Esophagus muscularis mucosa (tissue), 4 donors: ENCODE measurements at places on chromosomes 11 and 22.

DNA sequence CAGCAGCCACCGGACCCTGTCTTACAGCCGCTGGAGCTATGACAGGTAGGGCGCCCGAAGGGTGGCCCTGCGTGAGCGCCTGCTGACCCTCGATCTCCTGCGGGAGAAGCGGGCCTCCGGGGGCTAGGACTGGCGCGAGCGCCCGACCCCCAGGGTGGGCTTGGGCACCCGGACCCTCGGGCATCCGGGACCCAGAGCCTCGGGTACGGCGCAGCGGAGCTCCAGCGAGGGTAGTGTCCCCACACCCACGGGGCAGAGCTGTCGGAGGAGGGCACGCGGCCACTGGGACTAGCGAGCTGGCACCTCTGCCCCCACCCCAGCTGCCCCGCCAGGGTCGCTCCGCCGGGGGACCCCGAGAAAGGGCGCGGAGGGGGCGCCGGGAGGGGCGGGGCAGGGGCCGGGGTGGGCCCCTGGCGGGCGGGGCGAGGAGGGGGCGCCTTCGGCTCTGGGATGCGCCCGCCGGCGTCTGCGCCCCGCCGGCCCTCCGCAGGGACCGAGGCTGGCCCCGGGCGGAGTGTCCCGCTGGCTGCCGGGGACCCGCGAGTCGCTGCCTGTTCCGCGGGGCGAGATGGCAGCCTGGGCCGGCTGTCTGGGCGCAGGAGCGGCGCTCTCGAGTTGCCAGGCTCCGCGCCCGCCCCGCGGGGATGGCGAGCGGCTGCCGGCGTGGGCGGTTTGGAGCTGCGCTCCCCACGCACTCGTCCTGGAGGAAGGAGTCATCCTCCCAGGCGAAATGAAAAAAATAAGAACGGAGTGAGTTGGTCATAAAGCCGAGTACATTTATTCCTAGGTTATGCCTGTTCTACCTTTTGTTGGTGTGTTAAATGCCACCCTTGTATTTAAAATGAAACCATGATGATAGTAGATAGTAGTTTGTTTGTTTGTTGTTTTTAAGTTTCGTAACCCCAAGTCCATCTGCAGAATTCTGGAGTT lies 32.4 kb downstream of the EIF3F start:
- no peaks in the 10 kb centered on the region for H3K27me3 ChIP-seq
- peak; percentile 64 for DNase-seq
- H3K36me3 ChIP-seq = no peaks in the 10 kb centered on the region
- peaks cover 27% of the 10 kb centered on the region for H3K4me1 ChIP-seq

GRCh38 chr11:81253244-81253643 lies 1480.4 kb downstream of the FAM181B start:
- H3K27me3 ChIP-seq = no peaks in the 10 kb centered on the region
- no peak overlapping the region for H3K27ac ChIP-seq
- no peaks in the 10 kb centered on the region for H3K36me3 ChIP-seq
- no peak overlapping the region for H3K4me3 ChIP-seq
- DNase-seq = no peak
- no peaks in the 10 kb centered on the region for H3K4me1 ChIP-seq

DNA sequence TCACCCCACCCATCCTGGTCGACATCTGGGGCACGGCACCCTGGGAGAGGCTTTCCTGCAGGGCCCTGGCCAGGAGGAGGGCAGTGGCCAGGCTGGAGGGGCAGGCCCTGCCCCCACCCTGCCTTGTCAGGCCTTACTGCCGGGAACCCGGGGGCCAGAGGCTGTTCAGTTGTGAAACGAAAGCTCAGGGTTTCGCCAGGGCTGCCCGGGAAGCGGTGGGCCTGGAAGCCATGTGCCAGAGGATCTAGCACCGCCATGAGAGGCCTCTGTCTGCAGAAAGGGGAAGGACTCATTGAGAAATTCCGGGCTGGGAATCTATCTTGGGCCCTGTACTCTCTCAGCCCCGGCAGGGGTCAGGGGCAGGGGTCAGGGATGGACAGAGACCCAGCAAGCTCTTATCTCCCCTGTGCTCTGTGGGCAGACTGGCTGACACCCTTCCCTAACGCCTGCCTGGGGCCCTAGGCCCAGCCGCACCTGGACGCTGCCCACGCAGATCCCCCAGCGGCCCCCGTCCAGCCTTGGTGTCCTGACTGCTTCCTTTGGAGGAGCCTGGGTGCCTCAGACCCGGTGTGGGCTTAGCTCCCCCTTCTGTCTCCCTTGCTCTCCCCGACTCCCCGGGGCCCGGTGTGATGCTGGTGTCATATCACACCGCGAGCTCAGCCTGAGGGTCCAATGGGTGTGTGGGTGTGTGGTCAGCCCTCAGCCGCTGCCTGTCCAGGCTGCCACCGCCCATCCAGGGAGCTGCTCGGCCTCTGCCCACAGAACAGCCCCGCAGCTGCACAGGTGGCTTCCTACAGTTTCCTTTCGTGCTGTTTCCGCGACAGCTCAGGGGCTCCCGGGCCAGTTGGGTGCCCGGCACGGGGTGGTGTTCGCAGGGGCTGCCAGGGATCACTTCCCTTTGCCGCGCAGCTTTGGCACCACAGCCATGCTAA lies 6.5 kb downstream of the PIM3 start:
- H3K27ac ChIP-seq = peak overlapping the region; percentile 98
- DNase-seq = no peak

DNA sequence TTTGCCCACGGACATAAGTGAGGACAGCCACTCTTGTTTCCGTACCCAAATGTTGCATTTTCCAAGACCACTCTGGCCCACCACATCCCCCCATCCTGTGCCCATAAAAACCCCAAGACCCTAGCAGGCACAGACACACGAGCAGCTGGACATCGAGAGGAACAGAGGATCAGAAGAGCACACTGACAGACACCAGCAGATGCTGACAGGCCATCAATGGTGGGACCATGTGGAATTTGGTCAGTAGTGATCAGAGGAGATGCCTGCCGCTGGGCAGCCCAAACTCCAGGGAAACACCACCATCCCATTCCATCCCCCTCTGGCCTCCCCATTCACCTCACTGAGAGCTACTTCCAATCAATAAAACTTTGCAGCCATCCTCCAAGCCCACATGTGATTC lies 87.0 kb downstream of the DLG2 start:
- H3K27me3 ChIP-seq = no peaks in the 10 kb centered on the region
- H3K36me3 ChIP-seq = peaks cover 7% of the 10 kb centered on the region

DNA sequence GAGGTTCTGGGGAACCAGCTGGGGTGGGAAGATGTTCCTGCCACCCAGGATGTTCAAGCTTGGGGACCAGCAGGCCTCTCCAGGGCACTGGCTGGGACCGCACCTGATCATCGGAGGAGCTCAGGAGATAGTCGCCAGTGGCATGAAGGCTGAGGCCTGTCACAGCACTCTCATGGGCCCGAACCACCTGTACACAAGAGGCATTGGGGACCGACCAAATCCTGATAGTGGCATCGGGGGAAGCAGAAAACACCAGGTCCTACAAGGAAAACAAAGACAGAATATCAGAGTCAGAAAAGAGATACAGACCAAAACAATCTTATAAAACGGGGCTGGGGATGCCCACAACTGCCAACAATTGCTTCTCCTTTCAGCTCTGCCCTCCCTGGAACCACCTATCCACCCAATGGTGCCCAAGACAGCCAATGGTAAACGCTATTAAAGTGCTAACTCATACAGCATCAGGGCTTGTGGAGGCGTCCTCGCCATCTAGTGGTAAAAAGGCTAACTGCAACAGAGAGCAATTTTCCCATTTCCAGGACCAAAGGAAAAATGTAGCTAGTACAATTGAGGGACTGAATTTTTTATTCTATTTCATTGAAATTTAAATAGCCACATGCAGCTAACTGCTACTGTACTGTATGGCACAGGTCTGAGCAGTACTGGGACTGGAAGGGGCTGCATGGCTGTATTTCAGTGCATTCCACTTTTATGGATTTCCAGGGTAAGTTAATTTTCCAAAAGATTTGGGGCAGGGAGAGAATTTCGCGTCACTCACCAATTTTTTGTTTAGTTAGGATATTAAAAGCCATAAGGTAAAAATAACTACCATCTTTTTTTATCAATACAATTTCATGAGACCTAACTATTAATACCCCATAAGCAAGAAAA lies 7.1 kb downstream of the PRPF19 start:
- peaks cover 7% of the 10 kb centered on the region for H3K4me1 ChIP-seq
- no peak overlapping the region for H3K27ac ChIP-seq
- no peak for DNase-seq
- H3K4me3 ChIP-seq = no peak overlapping the region

DNA sequence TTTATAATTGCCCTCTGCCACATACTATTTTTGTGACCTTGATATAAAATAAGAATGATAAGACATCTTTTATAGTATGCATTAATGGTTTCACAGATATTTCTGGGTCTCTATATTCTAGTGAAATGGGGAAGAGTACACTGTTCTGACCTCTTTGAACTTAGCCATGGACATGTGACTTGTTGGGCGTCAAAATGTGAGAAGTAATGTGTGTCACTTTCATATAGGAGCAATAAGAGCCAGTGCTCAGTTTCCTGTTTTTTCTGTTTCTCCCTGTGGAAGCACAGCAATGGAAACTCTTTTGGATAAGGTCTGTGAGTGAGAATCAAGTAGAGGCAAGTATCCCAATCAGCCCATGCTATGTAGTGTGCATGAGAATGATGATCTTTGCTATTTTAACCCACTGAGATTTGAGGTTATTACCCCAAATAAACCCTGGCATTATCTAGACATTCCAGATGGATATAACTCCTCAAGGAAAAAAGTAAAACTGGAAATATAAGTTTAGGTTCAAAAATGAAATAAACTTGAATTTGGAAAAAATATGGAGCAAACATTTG lies 60.7 kb downstream of the RAB38 start:
- H3K4me3 ChIP-seq = no peak overlapping the region
- no peaks in the 10 kb centered on the region for H3K4me1 ChIP-seq
- H3K27me3 ChIP-seq = no peaks in the 10 kb centered on the region
- H3K27ac ChIP-seq = no peak overlapping the region
- no peaks in the 10 kb centered on the region for H3K36me3 ChIP-seq

DNA sequence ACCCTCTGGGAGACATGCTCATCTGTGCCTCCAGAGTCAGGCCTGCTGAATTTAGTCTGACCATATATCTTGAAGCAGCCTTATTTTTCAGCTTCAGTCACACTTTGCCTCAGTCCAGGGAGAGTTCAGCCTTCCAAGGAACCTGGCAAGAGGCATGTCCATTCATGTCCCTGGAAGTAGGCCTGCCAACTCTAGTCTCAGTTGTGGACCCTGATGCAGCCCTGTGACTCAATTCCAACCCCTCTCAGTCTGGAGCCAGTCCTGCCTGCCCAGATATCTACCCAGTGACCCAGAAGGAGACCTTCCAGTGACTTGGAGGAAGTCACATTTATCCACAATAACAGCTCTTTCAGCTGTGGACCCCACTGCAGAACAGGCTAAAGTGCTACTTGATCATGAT lies 566.6 kb downstream of the TMEM135 start:
- no peak for DNase-seq
- H3K27me3 ChIP-seq = no peaks in the 10 kb centered on the region
- no peak overlapping the region for H3K4me3 ChIP-seq
- H3K36me3 ChIP-seq = no peaks in the 10 kb centered on the region

DNA sequence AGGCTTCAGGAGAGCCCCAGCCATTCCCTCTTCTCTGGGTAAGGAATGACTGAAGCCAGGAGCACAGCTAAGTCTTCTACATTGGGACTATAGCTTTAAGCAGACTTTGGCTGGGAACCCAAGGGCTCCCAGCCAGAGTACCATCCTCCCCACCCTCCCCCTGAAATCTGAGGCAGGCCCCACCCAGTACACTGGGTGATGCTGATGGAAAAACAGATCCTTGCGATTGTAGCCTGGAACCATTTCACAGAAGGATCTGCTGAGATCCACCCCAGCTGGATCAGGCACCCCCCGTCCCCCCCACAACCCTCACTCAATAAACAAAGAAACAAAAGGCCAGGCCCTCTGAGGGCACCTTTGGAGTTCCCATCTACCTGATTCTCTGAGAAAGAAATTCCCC lies 39.8 kb downstream of the IL18BP start:
- H3K27ac ChIP-seq = peak overlapping the region; percentile 96
- peak overlapping the region; percentile 62 for H3K4me3 ChIP-seq
- H3K4me1 ChIP-seq = peaks cover 68% of the 10 kb centered on the region

DNA sequence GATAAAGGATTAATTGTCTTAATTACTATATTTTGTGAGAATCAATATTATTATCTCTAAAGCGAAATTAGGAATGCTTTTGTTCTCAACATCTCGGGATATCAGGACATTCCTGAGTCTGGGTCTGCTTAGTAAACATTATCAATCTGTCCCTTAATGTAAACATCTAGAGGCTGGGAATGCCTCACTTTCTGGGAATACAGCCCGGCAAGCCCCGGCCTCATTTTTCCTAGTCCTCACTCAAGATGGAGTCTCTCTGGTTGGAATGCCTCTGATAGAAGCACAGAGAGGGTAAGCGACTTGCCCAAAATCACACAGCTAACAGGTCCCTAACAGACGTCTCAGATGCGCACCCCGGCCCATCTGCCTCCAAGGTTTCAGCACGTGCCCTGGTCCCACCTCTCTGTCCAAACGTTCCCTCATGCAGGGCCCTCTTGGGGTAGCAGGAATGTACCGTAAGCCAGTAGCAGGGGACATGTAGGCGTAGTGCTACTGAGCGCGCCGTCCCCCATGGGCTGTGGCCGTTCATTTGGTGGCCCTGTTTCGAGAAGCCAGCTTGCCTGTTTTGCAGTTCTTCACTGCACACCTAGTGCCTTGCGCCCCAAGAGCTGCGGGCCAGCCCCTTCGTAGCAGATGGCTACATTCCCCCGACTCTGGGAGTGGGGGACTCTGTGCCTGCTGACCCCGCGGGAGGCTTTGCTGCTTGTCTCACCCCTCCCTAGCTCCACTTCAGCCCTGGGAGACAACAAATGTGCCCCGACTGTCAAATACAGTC lies 62.2 kb upstream of the FADD start:
- no peaks in the 10 kb centered on the region for H3K36me3 ChIP-seq
- DNase-seq = no peak
- no peak overlapping the region for H3K27ac ChIP-seq
- no peaks in the 10 kb centered on the region for H3K27me3 ChIP-seq
- peaks cover 13% of the 10 kb centered on the region for H3K4me1 ChIP-seq
- peak overlapping the region; percentile 8 for H3K4me3 ChIP-seq

- no peak overlapping the region for H3K27ac ChIP-seq
- no peaks in the 10 kb centered on the region for H3K27me3 ChIP-seq
- H3K4me3 ChIP-seq = no peak overlapping the region
- H3K36me3 ChIP-seq = no peaks in the 10 kb centered on the region
Observed at GRCh38 chr11:15248749-15249148, 134.0 kb downstream of the INSC start.

GRCh38 chr11:9302448-9302847 lies 11.9 kb downstream of the TMEM41B start:
- peaks cover 22% of the 10 kb centered on the region for H3K36me3 ChIP-seq
- H3K4me3 ChIP-seq = no peak overlapping the region
- H3K27me3 ChIP-seq = no peaks in the 10 kb centered on the region
- no peak overlapping the region for H3K27ac ChIP-seq
- DNase-seq = peak; percentile 4

- H3K4me3 ChIP-seq = no peak overlapping the region
- H3K36me3 ChIP-seq = no peaks in the 10 kb centered on the region
- H3K27ac ChIP-seq = no peak overlapping the region
- no peak for DNase-seq
- no peaks in the 10 kb centered on the region for H3K27me3 ChIP-seq
Observed at GRCh38 chr11:102583141-102583873, 41.8 kb downstream of the MMP20 start.
